ENCODE measurements at places on chromosomes 2 and 18. TPM values are rescaled to one million over a fixed set of nuclear protein-coding genes. Genes with fewer than 3 reads are reported as not detected.

GRCh38 chr2:19609266-19609665 lies 250.8 kb upstream of the OSR1 start:
- H3K27ac ChIP-seq = no peak overlapping the region
- DNase-seq = no peak
- peaks cover 42% of the 10 kb centered on the region for H3K4me1 ChIP-seq
- no peaks in the 10 kb centered on the region for H3K27me3 ChIP-seq
- no peaks in the 10 kb centered on the region for H3K36me3 ChIP-seq
- H3K4me3 ChIP-seq = no peak overlapping the region

GRCh38 chr18:45320724-45321123 lies 294.6 kb upstream of the SLC14A2 start:
- no peak for DNase-seq
- no peaks in the 10 kb centered on the region for H3K27me3 ChIP-seq
- H3K36me3 ChIP-seq = no peaks in the 10 kb centered on the region
- H3K4me3 ChIP-seq = no peak overlapping the region

GRCh38 chr2:128545829-128546228 lies 227.2 kb upstream of the HS6ST1 start:
- H3K27me3 ChIP-seq = no peaks in the 10 kb centered on the region
- no peak overlapping the region for H3K4me3 ChIP-seq
- DNase-seq = no peak
- no peaks in the 10 kb centered on the region for H3K4me1 ChIP-seq
- H3K27ac ChIP-seq = no peak overlapping the region
- no peaks in the 10 kb centered on the region for H3K36me3 ChIP-seq

GRCh38 chr2:102837626-102838198 lies 75.9 kb downstream of the TMEM182 start:
- H3K4me3 ChIP-seq = no peak overlapping the region
- no peaks in the 10 kb centered on the region for H3K4me1 ChIP-seq
- H3K36me3 ChIP-seq = no peaks in the 10 kb centered on the region
- no peaks in the 10 kb centered on the region for H3K27me3 ChIP-seq
- no peak overlapping the region for H3K27ac ChIP-seq
- DNase-seq = no peak

GRCh38 chr2:161388146-161388779 lies 27.8 kb upstream of the TBR1 start:
- H3K4me1 ChIP-seq = no peaks in the 10 kb centered on the region
- no peak overlapping the region for H3K4me3 ChIP-seq
- H3K36me3 ChIP-seq = peaks cover 4% of the 10 kb centered on the region
- no peak overlapping the region for H3K27ac ChIP-seq

GRCh38 chr2:221448844-221449390 lies 123.2 kb downstream of the EPHA4 start:
- H3K4me3 ChIP-seq = no peak overlapping the region
- no peaks in the 10 kb centered on the region for H3K27me3 ChIP-seq
- H3K36me3 ChIP-seq = no peaks in the 10 kb centered on the region
- H3K27ac ChIP-seq = no peak overlapping the region

GRCh38 chr2:240925191-240925567 lies 19.0 kb downstream of the CROCC2 start:
- H3K27ac ChIP-seq = no peak overlapping the region
- H3K36me3 ChIP-seq = no peaks in the 10 kb centered on the region
- no peaks in the 10 kb centered on the region for H3K27me3 ChIP-seq
- DNase-seq = no peak
- H3K4me3 ChIP-seq = no peak overlapping the region

DNA sequence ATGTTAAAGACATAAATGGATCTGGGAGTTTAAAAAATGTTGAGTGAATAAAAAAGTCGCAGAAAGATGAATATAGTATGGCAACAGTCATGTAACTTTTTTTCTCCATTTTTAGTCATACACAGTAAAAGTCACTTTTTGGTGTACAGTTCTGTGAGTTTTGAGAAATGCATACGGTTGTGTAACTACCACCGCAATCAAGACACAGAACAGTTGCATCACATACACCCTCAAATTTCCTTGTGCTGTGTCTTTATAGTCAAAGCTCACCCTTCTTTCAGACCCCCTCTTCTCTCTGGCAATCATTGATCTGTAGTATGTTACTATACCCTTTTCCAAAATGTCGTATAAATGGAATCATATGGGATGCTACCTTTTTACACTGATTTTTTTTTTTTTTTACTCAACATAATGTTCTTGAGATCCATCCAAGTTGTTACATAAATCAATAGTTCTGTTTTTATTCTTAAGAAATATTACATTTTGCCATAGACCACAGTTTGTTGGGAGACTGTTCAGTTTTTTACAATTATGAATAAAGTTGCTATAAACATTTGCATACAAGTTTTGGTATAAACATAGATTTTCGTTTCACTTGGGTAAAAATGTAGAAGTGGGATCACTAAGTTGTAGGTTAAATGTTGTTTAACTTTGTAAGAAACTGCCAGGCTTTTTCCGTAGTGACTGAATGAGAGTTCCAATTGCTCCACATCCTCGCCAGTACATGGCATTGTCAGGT lies 35.4 kb upstream of the AGFG1 start:
- 0 out of 2 replicates have a peak, but pooled peaks cover 3% of the 10 kb centered on the region for H3K36me3 ChIP-seq
- no peak overlapping the region for H3K27ac ChIP-seq
- no peaks in the 10 kb centered on the region for H3K4me1 ChIP-seq
- no peaks in the 10 kb centered on the region for H3K27me3 ChIP-seq
- DNase-seq = no peak

DNA sequence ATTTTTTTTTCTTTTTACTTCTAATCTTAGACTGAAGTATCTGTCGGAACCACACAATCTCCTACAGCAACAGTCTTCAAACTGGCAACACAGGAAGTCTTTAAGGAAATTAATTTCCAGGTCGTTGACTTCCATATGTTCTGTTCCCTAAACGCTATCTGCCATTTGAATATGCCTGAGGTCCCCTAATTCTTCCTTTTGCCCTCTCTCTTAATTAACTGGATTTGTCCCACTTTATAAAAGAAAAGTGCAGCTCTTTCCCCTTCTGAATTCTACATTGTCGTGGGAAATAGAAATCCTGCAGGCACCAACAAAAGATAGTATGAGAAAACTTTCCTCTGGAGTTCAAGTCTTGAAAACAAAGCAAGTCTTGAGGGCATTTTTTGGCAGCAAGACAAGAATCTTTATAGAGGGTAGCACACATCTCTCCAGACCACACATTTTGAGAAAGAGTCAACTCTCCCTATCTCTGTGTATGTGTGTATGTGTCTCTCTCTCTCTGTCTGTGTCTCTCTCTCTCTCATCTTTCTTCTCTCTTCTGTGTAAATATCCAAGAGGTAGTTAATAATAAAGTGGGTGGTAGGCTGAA lies 879.8 kb downstream of the SOCS6 start:
- no peak overlapping the region for H3K27ac ChIP-seq
- H3K4me1 ChIP-seq = no peaks in the 10 kb centered on the region
- no peaks in the 10 kb centered on the region for H3K36me3 ChIP-seq
- DNase-seq = no peak

CCDC121 gene
- total RNA-seq = 2.1 TPM

LPIN1 gene
- total RNA-seq = 16.7 TPM

ASXL2 gene
- total RNA-seq = 29.2 TPM

NCKAP5 gene
- total RNA-seq = 0.30 TPM

DCAF17 gene
- total RNA-seq = 17.7 TPM

CPS1 gene
- 37.5 TPM for total RNA-seq

VAMP8 gene
- total RNA-seq = 52.6 TPM

Data from HCT116 (cell line).